ACHN (cell line): ENCODE measurements at places on chromosomes 16 and 17.

DNA sequence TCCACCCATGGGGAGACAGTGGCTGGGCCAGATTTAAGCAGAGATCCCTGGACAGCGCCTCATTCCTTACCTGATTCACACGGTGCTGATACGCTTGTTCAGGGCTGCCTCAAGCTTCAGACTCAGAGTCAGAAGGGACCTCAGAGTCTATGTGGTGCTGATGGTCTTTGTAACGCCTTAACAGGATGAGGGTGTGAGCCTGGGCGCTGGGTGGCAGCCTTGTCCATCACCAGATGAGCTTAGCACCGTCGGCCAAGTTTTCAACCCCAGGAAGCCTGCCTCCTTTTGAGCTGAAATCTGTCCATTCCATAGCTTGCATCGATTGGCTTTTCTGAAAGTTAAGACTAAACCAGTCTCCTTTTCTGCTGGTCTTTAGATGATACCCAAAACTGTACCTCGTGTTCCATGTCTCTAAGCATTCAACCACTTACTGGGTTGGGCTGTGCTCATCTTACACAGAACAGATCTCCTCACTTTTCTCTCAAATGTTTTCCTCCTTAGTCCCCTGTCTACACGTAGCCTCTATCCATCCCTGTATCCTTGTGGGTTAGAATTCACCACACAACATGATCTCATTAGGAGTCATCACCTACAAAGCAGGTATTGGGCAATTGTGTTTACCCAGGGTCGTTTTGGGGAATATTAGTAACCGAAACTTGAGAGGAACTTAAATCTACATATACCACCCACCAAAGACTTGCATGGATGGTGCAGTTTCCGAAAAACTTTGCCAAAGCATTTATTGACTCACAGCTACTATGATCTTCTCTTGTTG, 573.4 kb downstream of the CDH13 start:
- DNase-seq, result no peak

GRCh38 chr17:41518789-41519449, at the start of gene KRT15:
Gene KRT15 (minus strand): TSS chr17:41518890. CDS start chr17:41518827, 63 bp downstream.
- DNase-seq, result peak; percentile 27

- DNase-seq, result no peak
Observed at GRCh38 chr17:34680151-34680550, 100.8 kb downstream of the TMEM132E start.

GRCh38 chr17:59669944-59670343, 37.3 kb downstream of the PTRH2 start:
- DNase-seq, result no peak

DNA sequence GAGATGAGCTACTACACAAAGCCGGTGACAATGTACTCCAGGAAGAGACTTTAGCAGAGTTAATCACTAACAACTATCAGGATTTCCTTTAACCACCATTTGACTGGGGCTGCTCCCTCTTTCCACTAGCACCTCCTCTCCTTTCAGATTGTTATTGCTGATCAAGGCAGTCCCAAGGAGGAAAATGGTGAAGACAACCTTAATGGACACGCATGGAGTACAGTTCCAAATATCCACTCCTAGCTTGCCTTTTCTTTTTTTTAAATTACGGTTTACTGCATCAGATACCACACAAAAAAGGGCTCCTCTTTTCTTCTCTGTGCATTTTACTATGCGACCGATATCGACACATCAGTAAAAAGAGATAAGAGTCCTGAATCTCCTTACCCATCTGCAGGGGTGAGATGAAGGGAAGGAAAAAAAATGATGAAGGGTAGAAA, 30.9 kb downstream of the FAM222B start:
- peak; percentile 89 for DNase-seq

DNA sequence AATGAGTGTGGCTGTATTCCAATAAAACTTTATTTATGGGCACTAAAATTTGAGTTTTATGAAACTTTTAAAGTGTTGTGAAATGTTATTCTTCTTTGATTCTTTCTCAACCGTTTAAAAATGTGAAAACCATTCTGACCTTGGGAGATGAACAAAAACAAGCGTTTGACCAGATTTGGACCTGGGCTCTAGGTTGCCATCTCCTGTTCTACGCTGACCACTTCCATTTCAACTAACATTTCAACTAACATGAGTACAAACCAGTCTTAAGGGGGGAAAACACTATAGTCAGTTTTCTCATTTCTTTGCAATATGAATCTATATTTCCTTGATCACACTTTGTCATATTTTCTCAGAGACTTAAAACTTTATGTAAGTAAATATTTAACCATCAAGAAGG, 118.4 kb upstream of the IRX5 start:
- DNase-seq, result peak; percentile 12

- DNase-seq, result no peak
Observed at GRCh38 chr17:40839194-40839593, 16.8 kb upstream of the KRT10 start.

- no peak for DNase-seq
Observed at GRCh38 chr17:28240688-28241340, 78.2 kb upstream of the TMEM97 start.

DNA sequence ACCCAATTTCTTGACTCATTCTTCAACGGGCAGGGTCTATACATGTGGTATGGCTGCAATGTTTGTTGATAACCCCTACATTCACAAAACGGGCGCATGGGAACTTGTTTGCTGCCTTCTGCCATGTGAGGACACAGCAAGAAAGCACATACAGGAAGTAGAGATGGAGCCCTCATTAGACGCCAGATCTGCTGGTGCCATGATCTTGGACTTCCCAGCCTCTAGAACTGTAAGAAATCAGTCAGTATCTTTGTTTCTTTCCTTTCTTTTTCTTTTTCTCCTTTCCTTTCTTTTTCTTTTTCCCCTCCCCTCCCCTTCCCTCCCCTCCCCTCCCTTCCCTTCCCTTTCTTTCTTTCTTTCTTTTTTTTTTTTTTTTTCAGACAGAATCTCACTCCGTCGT, 165.2 kb downstream of the WWOX start:
- DNase-seq, result no peak

DNA sequence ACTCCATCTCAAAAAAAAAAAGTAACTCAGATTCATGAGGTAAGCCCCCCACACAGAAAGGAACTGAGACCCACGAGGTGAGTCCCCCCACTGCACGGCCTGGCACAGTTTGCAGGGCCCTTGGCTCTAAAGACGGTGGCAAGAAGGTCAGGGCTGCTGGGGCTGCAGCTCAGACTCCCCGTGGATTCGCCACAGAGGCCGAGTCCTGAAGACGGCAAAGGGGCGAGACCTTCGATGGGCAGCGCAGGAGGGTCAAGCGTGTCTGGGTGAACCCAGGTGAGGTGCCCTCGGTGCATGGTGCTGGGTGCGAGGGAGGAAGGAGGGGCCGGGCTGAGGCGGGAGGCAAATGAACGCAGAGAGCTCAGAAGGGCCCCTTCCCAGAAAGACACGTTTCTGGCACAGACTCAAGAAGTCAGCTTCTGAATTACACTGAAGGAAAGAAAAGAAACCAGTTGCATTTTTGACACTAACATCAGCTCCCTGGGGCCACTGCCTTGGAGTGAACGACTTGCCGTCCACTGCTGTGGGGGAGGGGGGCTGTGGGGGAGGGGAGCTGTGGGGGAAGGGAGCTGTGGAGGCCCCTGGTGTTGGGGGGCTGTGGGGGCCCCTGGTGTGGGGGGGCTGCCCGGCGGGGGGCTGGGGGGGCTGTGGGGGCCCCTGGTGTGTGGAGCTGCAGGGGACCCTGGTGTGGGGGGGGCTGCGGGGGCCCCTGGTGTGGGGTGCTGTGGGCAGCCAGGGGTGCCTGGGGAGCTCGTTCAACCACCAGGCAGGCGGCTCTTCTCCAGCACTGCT, 69.8 kb upstream of the METRNL start:
- no peak for DNase-seq

DNA sequence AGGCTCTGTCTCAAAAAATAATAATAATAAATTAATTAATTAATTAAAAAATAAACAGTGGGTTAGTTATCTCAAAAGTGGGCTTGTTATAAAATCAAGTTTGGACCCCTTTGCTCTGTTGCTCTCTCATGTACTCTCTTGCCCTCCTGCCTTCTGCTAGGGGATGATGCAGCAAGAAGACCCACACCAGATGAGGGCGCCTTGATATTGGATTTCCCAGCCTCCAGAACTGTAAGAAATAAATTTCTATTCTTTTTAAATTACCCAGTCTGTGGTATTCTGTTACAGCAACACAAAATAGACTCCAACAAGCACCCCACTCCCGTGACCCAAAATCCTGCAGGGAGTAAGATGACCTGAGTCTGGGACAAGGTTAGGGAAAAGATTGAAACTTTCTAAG, 2.1 kb upstream of the ZNF652 start:
- DNase-seq, result no peak

- no peak for DNase-seq
Observed at GRCh38 chr17:17460038-17460437, 16.8 kb upstream of the MED9 start.

- no peak for DNase-seq
Observed at GRCh38 chr16:48101069-48101674, 54.6 kb downstream of the ABCC12 start.

DNA sequence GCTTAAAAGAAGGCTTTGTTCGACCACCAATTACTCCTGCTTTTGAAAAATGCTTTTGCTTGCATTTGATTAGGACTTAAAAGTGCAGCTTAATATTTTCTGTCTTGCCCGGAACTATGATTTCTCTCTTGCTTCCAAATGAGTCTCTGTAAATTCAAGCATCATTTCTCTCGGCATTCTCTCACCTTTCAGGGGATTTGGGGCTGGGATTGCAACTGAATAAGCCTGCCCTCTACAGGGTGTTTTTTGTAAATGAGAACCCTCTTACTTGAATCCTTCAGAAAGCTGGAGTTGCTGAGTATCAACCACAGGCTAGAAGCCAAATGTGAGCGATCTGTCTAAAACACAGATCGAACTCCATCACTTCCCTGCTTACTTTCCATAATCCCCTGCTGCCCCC, 234.6 kb downstream of the TMEM114 start:
- DNase-seq, result peak; percentile 22

- DNase-seq, result no peak
Observed at GRCh38 chr16:84042879-84043485, 387 bp upstream of the SLC38A8 start.

DNA sequence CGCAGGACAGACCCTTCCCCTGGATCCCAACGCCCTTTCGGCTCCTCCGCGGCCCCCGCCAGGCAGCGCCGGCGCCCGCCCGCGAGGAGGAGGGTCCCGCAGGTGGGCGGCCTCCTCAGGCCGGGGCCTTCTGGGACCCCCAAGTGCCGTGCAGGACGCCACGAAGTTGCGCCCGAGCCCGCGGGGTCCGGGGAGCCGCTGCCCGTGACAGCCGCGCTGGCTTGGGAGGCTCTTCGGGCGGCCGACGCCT, 504 bp downstream of the ERN1 start:
- no peak for DNase-seq

DNA sequence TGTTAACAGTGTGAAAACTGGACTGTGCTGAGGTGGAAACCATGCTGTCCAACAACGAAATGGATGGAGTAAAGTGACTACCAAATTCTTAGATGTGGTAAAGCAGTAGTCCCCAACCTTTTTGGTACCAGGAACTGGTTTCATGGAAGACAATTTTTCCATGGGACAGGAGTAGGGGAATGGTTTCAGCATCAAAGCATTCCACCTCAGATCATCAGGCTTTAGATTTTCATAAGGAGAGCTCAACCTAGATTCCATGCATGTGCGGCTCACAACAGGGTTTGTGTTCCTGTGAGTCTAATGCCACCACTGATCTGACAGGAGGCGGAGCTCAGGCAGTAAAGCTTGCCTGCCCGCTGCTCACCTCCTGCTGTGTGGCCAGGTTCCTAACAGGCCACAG, 11.5 kb downstream of the SLX4 start:
- DNase-seq, result no peak

DNA sequence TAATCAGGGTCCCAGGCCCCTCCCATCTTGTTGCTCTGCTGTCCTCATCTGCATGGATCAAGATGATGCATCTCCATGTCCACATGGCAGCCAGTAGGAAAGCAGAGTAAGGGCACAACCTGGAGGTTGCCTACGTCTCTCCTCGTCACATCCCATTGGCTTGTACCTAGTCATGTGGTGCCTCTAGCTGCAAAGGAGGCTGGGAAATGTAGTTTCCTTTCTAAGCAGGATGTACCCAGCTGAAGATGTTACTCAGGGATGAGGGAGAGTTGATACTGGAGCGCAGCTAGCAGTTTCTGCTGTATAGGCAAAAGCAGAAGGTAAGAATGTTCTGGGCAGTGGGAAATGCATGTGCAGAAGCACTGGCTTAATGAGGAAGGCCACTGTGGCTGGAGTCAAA, 20.8 kb downstream of the ABCC1 start:
- DNase-seq, result peak; percentile 16

DNA sequence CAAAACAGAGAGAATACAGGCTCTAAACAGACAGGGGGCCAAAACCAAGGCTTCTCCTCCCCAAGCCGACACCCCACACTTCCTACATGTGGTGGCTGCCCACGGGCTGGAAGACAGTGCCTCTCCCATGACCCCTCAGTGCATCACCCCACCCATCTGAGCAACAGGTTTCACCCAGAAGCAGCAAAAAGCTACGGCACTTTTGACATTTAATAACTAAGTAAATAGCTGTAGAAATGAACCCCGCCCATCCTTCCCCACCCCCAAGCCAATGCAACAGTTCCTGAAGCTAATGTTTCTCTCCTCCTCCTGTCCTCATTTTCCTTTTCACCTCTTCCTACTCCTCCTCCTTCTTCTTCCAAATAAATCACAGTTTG, 9.9 kb upstream of the SOX9 start:
- no peak for DNase-seq

- DNase-seq, result no peak
Observed at GRCh38 chr17:21177854-21178600, 35.9 kb downstream of the TMEM11 start.

DNA sequence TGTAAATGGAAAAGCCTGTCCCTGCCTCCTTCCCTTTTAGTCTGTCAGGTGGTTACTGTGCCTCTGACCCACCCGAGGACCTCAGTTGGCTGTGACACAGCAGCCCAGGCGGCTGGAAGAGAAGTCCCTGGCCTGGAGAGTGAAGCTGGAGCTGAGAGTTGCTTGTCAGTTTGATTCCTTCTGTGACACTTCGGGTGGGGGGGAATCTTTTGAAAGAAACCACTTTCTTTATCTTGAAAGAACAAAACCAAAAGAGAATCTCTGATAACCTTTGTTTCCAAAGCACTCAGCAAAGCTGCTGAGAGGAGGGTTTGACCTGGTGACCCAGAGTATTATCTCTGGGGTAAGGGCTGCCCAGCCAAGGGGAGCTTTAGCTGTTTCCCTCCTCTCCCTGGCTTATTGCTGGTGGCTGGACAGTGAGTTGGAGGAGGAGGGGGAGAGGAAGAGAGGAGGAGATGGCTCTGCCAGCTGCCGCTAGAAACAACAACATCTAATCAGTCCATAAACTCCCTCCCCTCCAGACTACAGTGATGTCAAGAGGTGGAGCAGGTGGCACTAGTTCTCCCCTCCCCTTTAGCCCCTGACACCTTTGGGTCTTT, 34.0 kb downstream of the YPEL2 start:
- DNase-seq, result no peak
